ENCODE measurements at places on chromosomes 4 and X. TPM values are rescaled to one million over a fixed set of nuclear protein-coding genes. Genes with fewer than 3 reads are reported as not detected.

The HSD17B13 gene
- 0.22 TPM for total RNA-seq

The LUZP4 gene
- total RNA-seq: not detected

The FGFBP2 gene
- 7.0 TPM for total RNA-seq

The SLITRK4 gene
- total RNA-seq: not detected

The PCYT1B gene
- total RNA-seq: 0.20 TPM

The FAM133A gene
- total RNA-seq: not detected

The ADH7 gene
- not detected for total RNA-seq

The LAS1L gene
- 41.2 TPM for total RNA-seq

The PAGE5 gene
- not detected for total RNA-seq

The MAGEA9B gene
- total RNA-seq: not detected

The HSFX2 gene
- total RNA-seq: 0.59 TPM

The MAGEB17 gene
- total RNA-seq: not detected

The STBD1 gene
- total RNA-seq: 1.9 TPM

The RPS3A gene
- 1,443 TPM for total RNA-seq

The ANKRD50 gene
- 0.07 TPM for total RNA-seq

The KIF4A gene
- 30.0 TPM for total RNA-seq

The GPRASP1 gene
- total RNA-seq: 0.54 TPM

The C4orf50 gene
- 1.9 TPM for total RNA-seq

The GLUD2 gene
- total RNA-seq: 0.12 TPM

The GAGE12F gene
- total RNA-seq: not detected

The TLR10 gene
- total RNA-seq: 0.37 TPM

The BGN gene
- total RNA-seq: not detected

The GAB3 gene
- total RNA-seq: 32.1 TPM

The SCRG1 gene
- not detected for total RNA-seq

The MAP9 gene
- total RNA-seq: 3.0 TPM

The CSN1S1 gene
- not detected for total RNA-seq

The PCSK1N gene
- total RNA-seq: 0.56 TPM

The BTK gene
- total RNA-seq: not detected

The DIAPH2 gene
- total RNA-seq: 10.8 TPM

The VEGFD gene
- total RNA-seq: not detected

The ZNF81 gene
- 9.5 TPM for total RNA-seq

The HERC6 gene
- 55.2 TPM for total RNA-seq

The UGT8 gene
- not detected for total RNA-seq

The ZNF157 gene
- total RNA-seq: 0.15 TPM

The MAGEA4 gene
- not detected for total RNA-seq

The TLR1 gene
- 23.3 TPM for total RNA-seq

The USP38 gene
- 33.3 TPM for total RNA-seq

The DCAF12L2 gene
- total RNA-seq: not detected

The TMEM255A gene
- total RNA-seq: not detected

Data from T-helper 1 cell treated with Interleukin-12 subunit alpha and Interleukin-12 subunit beta and Interleukin-4 antibody, amounts not matched to agents 30 ng/mL and 1 ng/mL, for 36 hours (primary cell).